ENCODE measurements at places on chromosomes 11 and 22.

DNA sequence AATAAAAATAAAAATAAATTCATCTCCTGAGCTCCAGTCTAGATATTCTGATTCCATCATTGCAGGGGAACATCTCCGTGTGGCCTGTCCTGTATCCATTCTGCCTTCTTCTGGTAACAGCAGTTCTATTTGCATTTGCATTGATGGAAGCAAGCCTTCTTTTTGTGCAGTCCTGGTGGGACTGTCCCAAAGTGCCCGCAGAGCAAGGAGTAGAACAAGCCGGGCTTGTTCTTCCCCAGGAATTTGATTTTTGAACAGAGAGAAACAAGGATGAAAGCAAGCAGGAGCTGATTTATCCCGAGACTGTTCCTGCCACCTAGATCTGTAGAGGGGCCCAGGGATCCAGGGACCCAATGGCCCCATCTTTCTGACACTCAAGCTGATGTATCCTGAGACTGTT, 65.4 kb downstream of the SYN3 start:
- no peak for DNase-seq

GRCh38 chr11:6771926-6772893, at the start of gene OR2AG2:
Gene OR2AG2 (minus strand): TSS chr11:6771976. CDS start chr11:6768957, 3,019 bp downstream.
- no peak for DNase-seq

GRCh38 chr11:95156133-95156721, 66.6 kb downstream of the ENDOD1 start:
- no peak for DNase-seq

- DNase-seq, result peak; percentile 49
These were observed 71.2 kb upstream of the TBCEL start for GRCh38 chr11:120952461-120953434.

DNA sequence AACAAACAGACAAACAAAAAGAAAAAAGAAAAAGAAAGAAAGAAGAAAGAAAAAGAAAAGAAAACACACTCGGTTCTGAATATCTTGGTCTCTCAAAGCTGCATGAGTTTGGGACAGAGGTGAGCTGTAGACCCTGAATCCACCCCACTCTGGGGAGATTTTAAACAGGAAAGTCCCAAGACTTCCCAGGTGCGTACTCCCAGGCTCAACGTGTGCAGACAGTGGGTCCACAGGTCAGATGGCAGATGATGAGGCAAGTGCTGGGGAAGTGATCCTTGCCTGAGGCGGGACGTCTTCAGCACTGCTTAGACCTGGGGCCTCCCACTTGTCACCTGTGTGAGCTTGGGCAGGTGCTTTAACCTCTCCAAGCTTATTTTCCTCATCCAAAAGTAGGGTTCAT, 9.3 kb downstream of the CREB3L1 start:
- no peak for DNase-seq

DNA sequence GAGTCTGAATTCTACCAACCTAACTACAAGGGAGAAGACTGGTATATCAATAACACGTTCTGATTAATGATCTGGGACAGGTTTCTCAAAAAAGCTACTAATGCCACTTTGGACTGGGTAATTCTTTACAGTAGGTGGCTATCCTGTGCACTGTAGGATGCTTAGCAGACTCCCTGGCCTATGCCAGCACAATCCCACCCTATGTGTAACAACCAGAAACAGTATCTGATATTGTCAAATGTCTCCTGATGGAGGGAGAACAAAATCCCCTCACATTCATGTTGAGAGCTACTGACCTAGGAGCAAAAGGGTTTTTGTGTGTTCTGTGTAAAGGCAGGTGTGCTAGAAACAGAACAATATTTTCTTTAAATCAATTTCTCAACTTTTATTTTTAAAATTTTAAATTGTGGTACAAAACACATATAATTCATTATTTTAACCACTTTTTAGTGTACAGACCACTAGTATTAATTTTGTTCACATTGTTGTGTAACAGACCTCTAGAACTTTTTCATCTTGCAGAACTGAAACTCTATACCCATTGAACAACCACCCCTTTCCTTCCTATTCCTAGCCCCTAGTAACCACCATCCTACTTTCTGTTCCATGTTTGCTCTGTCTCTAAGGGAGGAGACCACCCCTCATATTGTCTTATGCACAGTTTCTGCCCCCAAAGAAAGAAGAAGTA, 2.1 kb upstream of the MS4A6A start:
- DNase-seq, result no peak

GRCh38 chr11:18408558-18409291, 3.4 kb upstream of the LDHC start:
- DNase-seq, result no peak

GRCh38 chr11:108729227-108729871, 64.5 kb downstream of the DDX10 start:
- no peak for DNase-seq

- no peak for DNase-seq
These were observed at the start of gene GRIA4 for GRCh38 chr11:105609832-105610781. Gene GRIA4 (plus strand): TSS chr11:105610073. CDS start chr11:105610998, 925 bp downstream.

GRCh38 chr11:125167292-125167953, 2.9 kb downstream of the PKNOX2 start:
- DNase-seq, result no peak

- no peak for DNase-seq
These were observed 20.7 kb downstream of the ELF5 start for GRCh38 chr11:34492806-34493414.

DNA sequence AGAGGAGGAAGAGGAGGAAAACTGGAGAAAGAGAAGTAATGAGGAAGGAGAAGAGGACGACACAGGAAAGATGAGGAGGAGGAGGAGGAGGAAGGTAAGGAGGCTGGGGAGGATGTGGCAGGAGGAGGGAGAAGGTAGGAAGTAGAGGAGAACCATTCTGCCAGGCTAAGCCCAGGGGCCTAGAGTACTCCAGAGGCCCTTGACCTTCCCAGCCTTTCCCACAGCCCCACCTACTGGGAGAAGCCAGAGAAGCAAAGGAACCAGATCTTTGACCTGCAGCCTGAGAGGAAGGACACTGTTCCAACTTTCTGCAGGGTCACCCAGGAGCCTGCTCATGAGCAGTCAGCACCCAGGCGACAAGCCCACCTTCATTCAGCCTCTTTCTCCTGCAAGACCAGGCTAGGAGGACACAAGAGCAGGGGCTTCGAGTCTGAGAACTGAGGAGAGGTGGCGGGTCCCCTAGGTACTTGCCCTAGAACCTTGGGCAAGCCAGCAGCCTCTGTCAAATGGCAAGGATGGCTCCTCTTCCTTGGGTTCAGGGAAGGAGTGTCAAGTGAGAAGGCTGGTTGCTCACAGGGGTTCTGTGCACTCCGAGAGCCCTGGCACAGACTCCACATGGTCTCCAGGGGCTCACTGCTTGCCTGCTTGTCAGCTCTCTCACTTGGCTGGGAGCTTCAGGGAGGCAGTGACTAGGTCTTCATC, 27.9 kb upstream of the OAF start:
- DNase-seq, result no peak

DNA sequence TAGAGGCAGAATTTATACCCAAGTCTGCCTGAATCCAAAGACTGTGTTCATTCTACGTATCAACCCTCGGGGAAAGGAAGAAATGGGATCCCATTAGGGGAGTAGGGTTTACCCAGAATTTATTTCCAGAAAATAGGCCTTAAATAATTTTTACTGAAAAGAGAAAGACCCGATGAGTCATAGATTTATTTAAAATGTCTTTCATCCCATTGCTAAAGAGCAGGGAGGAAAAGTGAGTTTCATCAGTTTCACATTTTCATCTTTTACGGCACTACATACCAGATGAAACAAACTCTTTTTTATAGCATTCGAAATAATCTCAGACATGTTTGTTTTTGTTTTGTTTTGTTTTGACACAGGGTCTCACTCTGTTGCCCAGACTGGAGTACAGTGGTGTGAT, 31.3 kb downstream of the SLC1A2 start:
- no peak for DNase-seq

DNA sequence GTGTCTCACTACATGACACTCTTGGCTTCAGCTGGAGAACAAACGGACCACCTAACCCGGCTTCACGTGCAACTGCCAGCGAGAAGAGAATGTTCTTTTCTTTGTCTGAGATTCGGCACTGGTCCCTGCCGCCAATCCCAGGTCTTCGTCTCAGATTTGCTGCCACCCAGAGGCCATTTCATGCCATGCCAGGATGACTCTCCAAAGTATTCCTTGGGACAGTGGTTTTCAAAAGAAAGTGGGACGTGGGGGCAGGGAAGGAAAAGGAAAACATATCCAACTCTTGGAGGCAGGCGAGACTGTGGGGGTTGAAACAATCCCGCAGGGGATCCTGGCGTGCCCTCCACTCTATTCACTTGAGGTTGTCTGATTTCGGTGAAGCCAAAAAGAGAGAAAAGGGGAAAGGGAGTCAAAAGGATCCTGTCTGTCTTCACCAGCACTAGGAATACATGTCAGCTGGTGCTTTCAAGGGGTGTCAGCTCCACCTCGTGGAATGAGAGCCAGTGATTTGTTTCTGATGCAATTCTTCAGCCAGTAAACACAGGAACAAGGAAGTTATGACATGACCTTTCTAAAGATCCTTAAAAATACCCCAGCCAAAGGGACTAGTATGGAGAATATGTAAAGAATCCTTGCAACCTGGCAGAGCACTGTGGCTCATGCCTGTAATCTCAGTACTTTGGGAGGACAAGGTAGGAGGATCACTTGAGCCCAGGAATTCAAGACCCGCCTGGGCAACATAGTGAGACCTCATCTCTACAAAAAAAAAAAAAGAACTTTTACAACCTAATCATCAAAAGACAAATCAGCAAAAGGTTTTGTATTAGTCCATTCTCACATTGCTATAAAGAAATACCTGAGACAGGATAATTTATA, 41.0 kb upstream of the APLNR start:
- DNase-seq, result no peak

GRCh38 chr11:126723665-126724045, 276.9 kb downstream of the KIRREL3 start:
- DNase-seq, result no peak

- DNase-seq, result no peak
These were observed 96.7 kb upstream of the DDI1 start for GRCh38 chr11:103939694-103940093.

- DNase-seq, result no peak
These were observed 62.4 kb downstream of the MYH9 start for GRCh38 chr22:36325154-36326031.

DNA sequence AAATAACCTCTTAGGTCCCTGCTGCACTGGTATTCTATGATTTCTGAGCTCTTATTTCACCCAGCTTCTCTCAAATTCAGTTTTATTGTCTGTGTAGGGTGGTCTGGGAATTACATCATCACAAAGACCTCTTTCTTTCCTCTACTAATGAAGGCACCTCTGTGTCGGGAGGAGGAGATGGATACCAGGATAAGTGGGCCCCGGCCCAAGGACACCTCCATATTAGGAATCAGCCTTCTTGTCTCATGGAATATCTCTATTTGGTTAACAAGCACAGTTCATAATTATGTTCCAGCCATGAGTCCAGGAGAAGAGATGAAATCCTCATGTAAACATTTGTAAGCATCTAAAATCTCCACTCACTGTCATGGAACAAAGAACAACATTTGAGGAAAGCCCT, 9.4 kb downstream of the PARVA start:
- no peak for DNase-seq

DNA sequence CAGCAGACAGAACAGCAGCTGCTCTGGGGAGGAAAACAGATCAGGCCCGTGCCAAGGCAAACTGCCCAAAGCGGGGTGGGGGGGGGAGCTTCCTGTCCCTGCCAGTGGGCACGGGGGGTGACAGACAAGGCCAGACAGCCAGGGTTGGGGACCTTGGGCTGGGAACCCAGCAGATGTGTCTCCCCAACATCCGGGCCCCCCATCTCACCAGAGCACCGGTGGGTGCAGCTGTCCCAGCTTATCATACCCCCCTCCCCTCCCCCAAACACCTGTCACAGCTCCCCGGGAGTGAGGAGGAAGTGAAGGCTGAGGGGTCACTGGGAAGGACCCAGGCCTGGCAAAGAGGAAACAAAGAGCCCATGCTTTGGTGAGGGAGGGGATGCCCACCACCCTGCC, 1.3 kb downstream of the PPP1R14B start:
- peak; percentile 33 for DNase-seq

DNA sequence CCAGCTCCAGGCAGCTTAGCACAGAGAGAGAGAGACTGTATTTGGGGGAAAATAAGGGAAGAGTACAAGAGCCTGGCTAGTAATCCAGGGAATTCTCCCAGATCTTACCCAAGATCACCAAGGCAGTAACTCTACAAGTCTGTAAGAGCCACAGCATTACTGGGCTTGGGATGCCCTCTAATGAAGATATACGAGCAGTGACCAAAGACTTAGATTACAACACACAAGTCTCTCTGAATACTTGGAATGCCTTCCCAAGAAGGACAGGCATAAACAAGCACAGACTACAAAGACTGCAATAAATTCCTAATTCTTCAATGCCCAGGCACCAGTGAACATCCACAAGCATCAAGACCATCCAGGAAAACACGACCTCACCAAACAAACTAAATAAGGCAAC, 17.7 kb downstream of the DNAJC24 start:
- no peak for DNase-seq

DNA sequence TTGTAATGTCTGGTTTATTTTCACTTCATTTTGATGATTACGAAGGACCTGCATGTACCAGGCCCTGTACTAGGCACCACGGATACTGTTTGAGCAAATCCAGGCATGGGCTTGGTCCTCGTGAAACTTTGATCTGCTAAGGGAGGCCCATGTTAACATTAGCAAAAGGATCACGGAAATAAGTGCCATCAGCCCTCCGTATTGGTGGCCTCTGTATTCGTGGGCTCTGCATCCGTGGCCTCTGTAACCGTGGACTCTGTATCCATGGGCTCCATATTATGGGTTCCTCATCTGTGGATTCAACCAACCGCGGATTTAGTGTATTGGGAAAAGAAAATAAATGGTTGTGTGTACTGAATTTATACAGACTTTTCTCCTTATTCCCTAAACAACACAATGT, 8.7 kb downstream of the ARHGAP8 start:
- DNase-seq, result no peak

DNA sequence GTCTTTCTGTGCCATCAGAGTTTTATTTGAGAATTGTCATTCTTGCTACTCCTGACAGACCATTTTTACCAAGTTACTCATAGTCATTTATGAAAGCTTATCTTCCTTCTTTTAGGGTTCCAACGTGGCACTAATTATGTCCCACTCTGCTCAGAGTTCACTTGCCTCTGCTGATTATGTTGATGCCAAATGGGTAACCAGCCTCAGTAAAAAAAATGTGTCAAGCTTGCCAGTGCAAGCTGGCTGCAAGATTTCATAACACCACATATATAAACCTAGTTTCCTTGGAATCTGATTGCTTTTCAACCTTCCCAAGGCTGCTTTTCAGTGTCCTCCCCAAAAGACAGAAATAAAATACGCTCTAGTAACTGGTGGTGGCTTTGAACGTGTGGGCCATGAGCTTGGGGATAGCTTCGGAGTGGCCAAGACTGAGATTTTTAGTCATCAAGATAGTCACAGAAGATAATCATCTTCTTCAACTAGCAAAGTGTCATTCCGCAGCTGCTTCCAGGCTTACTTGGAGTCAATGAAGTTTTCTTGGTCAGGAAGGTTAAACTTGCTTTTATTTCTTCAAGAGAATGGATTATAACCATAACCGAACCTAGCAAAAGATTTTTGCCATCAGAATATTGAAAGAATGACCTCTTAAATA, 29.5 kb upstream of the APOA1 start:
- no peak for DNase-seq
